D721Med (cell line): ENCODE measurements at places on chromosomes 2 and 18.
A peak's percentile ranks its signal among the peaks of the same experiment; 100 is the strongest.

DNA sequence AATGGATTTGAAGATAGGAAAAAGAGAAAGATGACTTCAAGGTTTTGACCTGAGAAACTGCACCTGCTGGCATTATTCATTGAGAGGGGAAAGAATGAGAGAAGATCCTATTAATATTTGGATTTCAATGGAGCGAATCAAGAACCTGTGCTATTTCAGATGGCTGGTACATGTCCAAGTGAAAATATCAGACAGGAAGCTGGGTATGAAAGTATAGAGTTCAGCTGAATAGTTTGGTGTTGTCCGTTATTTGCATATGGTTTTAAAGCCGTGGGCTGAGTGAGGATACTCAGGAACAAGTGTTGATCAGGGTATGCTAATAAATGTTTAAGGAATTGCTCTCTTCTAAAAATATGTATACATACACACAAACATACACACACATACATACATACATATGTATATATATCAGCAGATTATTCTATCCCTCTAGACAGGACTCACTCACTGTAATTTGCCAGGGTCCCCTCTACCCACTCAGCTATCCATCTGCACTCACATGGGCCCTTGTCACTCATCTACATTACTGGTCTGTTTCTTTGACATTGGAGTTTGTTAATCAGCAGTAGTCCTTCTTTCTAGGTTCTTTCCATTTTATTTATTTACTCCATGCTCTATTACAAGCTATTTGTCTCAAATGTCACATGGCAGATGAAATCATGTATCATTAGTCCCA lies 33.9 kb upstream of the IKZF2 start:
- DNase-seq, result no peak

- DNase-seq, result peak; percentile 21
Measured at GRCh38 chr2:135744760-135745314, 3.2 kb downstream of the UBXN4 start.

- peak; percentile 56 for DNase-seq
Measured at GRCh38 chr18:24176727-24177416, 38.0 kb downstream of the CABYR start.

DNA sequence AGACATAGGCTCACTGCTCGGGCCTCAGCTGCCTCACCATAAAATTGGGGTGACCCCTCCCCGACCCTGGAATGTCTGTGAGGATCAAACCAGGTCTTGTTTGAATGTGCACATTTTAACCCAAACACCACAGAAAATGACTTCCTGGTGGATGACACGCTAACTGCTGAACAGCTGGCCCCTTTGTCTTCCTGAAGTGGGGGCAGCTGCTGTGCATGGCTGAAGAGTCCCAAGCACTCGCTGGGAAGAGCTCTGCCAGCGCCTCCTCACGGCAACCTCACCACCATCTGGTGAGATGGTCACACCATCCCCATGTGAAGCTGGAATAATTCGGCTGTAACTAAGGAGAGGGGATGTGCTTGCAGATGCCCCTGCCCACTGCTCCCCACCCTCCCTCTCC lies 34.0 kb downstream of the AQP12A start:
- DNase-seq, result no peak

DNA sequence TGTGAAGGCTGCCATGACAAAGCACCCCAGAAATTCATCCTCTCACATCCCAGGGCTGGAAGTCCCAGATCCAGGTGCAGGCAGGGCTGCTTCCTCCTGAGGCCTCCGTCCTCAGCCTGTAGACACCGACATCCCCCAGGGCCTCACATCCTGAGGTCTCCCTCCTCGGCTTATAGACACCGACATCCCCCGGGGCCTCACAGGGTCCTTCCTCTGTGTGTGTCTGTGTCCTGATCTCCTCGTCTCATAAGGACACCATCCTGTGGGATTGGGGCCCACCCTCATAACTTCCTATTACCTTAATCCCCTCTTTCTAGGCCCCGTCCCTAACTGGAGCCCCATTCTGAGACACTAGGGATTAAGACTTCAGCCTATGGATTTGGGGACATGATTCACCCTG lies 92.0 kb upstream of the SNTG2 start:
- no peak for DNase-seq

- DNase-seq, result no peak
Measured at GRCh38 chr18:13464432-13465123, 246.0 kb downstream of the LDLRAD4 start.

DNA sequence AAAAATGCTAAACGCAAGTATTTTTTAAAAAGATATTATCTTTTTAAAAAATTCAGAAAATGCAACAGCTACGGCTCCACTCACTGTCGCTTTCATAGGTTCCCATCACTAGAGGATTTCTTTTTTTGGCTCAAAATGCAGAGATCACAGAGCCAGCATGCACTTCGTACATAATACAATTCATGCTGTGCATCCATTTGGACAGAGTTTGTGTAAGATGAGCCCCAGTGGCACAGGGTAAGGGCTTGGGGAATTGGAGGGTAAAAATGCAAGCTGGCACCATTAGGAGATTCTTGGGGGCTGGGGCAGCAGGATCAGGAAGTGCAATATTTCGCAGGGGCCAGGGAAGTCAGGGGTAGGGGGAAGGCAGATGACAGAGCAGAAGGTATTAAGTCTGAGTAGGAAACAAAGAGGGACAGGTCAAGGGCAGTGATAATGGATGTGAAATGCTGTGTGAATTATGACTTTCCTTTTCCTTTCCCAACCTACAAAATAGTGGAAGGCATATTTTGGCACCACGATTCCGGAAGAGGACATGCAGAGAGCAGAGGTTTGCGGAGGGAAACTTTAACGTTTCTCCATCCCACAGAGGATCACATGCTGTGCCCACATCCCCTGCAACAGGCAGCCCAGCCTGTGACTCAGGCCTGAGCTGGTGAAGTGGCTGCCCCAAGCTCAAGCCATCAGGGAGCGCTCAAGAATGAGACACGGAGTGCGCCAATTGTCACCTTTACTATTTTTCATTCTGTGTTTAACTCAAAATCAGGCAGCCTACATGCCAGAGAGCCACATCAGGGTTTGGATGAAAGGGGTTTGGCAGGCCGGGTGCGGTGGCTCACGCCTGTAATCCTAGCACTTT lies 4.7 kb downstream of the CAPG start:
- DNase-seq, result no peak

- no peak for DNase-seq
Measured at GRCh38 chr2:26483957-26484565, 6.1 kb upstream of the OTOF start.

DNA sequence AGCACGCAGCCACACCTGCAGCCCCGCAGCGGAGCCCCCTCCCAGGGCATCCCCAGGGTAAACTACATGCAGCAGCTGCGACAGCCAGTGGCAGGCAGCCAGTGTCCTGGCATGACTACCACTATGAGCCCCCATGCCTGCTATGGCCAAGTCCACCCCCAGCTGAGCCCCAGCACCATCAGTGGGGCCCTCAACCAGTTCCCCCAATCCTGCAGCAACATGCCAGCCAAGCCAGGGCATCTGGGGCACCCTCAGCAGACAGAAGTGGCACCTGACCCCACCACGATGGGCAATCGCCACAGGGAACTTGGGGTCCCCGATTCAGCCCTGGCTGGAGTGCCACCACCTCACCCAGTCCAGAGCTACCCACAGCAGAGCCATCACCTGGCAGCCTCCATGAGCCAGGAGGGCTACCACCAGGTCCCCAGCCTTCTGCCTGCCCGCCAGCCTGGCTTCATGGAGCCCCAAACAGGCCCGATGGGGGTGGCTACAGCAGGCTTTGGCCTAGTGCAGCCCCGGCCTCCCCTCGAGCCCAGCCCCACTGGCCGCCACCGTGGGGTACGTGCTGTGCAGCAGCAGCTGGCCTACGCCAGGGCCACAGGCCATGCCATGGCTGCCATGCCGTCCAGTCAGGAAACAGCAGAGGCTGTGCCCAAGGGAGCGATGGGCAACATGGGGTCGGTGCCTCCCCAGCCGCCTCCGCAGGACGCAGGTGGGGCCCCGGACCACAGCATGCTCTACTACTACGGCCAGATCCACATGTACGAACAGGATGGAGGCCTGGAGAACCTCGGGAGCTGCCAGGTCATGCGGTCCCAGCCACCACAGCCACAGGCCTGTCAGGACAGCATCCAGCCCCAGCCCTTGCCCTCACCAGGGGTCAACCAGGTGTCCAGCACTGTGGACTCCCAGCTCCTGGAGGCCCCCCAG lies 254.1 kb downstream of the GLI2 start:
- no peak for DNase-seq

DNA sequence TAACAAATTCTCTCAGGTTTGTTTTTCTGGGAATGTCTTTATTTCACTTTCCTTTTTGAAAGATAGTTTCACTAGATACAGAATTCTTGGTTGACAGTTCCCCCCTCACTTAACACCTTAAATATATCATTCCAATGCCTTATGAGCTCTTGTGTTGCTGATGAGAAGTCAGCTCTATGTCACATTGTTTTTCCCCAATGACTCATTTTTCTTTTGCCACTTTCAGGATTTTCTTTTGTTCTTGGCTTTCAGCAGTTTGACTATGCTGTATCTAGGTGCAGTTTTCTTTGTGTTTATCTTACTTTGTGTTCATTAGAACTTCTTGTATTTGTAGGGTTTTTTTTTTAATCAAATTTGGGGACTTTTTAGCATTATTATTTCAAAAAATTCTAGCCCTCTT lies 5.6 kb upstream of the RALBP1 start:
- DNase-seq, result no peak

DNA sequence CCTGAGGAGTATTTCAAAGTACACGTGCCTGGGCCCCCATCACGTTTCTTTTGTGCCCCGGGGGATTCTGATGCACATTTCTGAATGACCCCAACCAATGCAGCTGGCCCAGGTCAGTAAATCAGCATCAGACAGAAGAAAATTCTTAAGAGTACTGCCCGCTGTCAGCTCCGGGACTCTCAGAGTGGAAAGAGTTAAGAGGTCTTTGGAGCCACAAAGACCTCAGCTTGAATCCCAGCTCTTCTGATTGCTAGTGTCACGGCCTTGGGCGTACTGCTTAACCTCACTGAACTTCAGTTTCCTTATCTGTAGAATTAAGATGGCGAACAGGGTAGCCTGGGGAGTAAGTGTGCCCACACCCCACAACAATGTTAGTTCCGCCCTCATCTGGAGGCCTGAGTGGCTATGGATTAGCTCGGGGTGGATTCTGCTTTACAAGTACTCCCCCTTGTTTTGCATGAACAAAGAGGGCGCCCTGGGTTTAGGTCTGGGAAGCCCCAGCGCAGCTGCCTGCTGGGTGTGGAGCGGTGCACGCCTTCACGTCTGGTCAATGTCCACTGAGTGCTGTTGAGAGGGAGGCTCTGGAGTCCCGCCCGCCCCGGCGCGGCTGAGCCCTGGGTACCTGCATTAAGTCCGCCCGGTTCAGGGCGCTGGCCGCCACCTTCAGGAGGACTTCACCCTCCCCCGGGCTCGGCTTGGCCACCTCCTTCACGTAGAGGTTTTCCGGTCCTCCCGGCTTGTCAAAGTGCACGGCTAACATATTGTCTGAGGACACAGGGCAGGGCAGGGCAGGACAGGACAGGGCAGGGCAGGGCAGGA lies 858 bp downstream of the TP53I3 start:
- DNase-seq, result peak; percentile 66

- no peak for DNase-seq
Measured at GRCh38 chr2:156511122-156511521, 74.9 kb downstream of the GPD2 start.

DNA sequence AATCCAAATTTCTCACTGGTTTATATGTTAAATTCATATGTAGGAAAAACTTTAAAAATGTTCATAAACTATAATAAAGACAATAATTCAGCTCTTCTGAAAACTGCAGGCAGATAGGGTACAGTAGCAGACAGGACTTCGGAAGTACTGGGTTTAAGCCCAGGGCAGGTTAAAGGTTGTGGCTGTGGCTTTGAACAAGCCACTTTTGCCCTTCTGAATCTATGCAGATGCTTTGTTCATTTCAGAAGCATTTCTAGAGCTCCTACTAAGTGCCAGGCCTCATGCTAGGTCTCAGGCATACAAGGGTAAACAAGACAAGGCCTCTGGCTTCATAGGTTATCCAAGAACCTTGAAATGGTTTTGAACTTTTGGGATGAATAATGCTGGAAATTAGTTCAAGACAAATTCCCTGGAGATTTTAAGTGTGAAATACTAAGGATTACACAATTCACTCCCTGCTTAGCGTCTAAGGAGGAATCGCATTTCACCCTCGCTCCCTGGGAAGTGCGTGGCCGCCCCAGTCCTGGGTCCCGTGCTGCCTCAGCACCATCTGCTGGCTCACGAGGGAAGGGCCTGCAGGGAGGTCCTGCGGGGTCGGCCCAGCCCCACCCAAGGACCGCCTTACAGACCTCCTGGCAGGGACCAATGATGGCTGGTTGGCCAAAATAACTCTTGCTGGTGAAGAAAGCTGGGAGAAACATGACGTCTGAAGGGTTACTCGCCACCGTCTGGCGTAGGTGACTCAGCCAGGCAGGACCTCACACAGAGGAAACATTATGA lies 67.7 kb upstream of the L3MBTL4 start:
- no peak for DNase-seq

GRCh38 chr18:45569566-45570275 lies 45.6 kb upstream of the SLC14A2 start:
- no peak for DNase-seq
